ENCODE measurements at places on chromosomes 6 and 20.
A peak's percentile ranks its signal among the peaks of the same experiment; 100 is the strongest.

DNA sequence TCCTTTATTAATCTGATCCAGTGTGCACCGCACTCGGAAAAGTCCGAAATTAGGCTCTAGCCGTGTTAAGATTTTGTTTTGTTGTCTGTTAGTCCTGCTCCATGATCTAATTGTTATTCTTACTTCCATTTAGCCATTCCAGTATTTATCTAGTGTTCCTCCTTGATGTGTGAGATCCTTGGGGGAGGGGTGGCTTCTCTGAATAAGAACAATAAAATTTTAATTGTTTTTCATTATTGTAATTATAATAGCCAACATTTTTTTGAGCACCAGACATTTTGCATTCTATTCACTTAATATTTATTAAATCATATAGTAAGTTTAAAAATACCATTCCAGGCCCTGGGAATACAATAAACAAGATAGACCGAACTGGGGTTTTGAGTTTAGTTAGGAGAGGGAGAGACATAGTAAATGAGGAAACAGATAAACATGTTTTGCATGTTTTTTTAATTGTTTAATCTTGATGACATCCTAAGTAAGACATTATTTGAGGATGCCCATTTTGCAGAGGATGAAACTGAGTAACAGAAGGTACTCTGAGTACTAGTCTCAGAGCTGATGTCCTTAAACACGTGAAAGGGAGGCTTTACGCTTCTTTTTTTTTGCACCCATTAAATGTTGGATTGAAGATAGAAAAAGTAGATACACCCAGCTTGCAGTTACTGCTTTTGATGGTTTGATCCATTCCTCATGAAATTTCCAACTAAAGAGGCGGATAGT is 1.2 kb downstream of the CBFA2T2 start:
- DNase-seq = no peak

GRCh38 chr20:62167474-62167873 is 15.4 kb upstream of the MTG2 start:
- no peak for DNase-seq

- peak; percentile 67 for DNase-seq
These were observed 58.9 kb downstream of the ZNF831 start for GRCh38 chr20:59222253-59223181.

DNA sequence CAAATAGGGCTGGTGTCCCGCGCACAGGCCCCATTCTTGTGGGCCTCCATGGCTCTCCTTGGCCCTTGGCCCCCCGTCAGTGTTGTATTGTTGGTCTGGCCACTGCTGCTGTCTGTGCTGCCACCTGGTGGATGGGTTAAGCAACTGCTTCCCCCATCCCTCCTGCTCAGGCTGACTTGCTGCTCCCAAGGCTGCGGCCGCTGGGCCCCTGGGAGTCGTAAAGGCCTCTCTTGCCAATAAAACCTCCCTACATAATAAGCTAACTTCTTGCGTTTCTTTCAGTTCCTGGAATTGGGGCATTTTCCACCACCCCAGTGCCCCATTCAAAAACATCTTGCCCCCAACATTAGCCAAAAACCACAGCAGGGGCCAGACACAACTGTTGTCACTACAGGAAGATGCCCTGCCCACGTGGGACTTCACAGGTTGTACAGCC is 27.1 kb downstream of the CD83 start:
- peak; percentile 38 for DNase-seq

- no peak for DNase-seq
These were observed 66.2 kb downstream of the ROS1 start for GRCh38 chr6:117359581-117359980.

DNA sequence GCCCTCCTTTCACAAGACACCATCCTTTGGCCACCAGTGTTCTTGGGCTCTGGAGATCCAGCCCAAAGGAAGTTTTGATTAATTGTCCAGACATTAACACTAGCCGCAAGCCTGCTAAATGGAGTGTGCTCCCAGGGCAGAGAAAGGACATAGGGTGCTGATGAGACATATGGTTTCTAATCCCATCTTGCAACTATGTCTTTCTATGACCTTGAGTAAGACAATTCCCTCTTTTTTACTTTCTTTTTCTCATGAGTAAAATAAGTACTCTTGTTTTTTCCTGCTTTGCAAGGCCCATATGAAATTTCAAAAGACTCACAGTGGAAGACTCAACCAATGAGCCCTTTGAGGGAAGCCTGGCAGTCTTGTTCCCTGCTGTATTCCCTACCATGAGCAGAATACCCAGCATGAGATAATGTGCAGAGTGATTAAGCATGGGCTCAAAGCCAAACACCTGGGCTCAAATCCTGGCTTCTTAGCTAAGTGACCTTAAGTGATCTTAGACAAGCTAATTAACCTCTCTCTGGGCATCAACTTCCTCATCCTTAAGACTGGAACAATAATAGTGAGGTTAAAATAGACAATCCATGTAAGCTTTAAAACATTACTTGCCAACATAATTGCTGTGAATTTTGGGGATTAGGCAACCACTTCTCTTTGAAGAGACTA is at the start of gene WFDC10B:
TSS of gene WFDC10B (minus strand) at position 51 of the 669 bp plus-strand sequence. CDS start 19,027 bp downstream, outside the sequence.
- DNase-seq = no peak

GRCh38 chr6:33856655-33857054 is 52.9 kb upstream of the MLN start:
- DNase-seq = no peak

DNA sequence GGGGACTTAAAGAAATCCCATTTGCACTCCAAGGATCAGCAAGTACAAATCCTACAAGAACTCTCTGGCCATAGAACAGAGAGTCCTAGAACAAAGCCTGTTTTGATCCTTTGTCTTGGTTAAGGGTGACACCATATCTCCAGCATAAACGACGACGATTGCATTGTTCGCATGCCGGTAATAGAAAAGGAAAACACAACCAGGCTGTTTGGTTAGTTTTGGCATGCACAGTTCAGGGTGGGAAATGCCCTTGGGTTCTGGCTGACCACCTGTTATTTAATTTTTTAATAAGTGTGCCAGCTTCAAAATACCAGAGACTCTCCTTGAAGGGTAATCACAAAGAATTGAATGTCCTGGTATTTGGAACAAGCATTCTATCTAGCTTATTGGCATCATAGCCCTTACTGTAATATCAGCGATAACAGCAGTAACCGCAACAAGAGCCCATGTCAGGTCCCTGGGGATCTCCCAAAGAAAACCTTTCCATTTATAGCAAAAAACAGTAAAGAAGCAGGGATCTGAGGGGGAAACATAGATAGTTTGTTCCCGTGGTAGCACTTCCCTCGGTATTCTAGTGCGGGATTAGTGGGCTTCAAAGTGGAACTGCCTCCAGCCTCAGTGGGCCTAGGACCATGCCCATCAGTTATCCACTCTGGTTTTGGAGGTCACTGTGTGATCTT is 77.1 kb downstream of the TMEM170B start:
- DNase-seq = no peak

DNA sequence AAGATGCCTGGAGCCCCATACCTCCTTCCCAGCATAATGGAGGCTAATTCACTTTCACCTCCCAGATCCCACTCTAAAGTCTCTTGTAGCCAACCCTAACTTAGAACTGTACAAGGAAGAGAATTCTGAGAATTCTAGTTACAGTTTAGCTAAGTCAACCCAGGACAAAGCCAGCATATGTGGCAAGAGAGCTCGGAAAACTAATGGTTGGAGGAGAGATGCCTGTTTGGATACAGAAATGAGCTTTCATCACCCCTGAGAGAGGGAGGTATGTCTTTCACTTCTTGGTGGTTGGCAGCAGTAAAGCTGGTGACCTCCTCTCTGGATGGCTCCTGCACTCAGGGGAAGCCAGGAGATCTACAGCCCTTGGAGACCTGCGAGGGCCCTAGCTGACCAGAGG is 252.6 kb upstream of the SUPT3H start:
- DNase-seq = no peak

DNA sequence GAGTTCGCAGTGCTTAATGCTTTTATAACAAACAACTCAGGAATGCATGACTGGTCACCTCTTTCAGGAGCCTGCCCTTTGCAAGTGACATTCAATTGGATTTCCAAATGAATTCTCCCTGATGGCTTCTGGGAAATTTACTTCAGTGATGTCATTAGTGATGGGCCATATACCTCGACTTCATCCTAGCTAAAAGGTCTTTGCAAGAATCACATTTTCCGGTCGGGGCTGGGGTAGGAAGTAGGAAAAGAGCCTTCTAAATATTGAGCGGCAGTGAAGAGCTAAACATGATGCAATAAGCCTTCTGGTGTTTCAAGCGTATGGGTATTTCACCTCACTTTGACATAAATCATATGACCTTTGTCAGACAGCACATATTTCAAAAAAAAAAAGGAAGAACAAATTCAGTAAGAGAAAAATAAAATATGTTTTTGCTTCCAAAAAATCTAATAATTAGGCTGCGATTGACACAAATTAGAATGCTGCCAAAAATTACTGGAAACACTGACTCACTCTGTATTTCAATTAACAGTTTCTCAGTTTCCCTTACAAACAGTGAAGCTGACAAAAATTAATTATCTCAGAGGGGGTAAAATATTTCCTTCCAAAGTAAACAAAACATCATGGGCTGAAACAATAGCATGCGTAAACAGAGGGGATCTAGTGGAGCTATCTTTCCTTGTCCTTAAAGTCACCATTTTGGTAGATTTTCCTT is 39.8 kb downstream of the ADTRP start:
- DNase-seq = no peak

GRCh38 chr20:10312111-10312510 is 93.5 kb downstream of the SNAP25 start:
- DNase-seq = no peak

- no peak for DNase-seq
These were observed 23.0 kb downstream of the POFUT1 start for GRCh38 chr20:32230707-32231106.

- DNase-seq = no peak
These were observed 21.7 kb downstream of the THBS2 start for GRCh38 chr6:169231790-169232506.

DNA sequence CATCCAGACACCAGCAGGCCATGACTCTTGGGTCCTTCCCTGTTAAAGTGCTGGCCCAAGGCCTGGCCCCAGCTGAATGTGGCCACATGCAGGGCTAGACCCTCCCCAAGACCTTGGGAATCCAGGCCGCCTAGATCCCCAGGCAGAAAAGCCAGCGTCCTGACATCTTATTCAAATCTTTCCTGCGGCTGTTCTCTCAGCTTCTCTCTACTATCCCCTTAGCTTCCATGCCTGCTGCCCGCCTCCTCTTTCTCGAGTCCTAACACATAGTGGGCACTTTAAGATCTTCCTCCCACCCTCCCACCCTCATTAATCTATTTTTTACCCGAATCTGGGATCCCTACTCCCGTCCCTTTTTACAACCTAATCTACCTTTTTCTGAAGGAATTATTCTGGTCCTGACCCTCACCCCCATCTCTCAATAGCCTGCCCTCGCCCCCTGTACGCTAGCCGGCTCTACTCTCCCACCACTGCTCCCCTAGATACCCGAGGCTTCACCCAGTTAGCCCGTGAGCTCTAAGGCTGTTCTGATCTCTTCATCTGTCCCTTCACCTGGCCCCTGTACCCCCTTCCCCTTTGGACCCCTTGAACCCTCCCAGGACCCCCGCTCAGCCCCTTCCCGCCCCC is at the start of gene CCHCR1:
TSS of gene CCHCR1 (minus strand) at position 290 of the 627 bp plus-strand sequence. CDS start at position 88, 202 bp downstream.
- DNase-seq = peak; percentile 9

DNA sequence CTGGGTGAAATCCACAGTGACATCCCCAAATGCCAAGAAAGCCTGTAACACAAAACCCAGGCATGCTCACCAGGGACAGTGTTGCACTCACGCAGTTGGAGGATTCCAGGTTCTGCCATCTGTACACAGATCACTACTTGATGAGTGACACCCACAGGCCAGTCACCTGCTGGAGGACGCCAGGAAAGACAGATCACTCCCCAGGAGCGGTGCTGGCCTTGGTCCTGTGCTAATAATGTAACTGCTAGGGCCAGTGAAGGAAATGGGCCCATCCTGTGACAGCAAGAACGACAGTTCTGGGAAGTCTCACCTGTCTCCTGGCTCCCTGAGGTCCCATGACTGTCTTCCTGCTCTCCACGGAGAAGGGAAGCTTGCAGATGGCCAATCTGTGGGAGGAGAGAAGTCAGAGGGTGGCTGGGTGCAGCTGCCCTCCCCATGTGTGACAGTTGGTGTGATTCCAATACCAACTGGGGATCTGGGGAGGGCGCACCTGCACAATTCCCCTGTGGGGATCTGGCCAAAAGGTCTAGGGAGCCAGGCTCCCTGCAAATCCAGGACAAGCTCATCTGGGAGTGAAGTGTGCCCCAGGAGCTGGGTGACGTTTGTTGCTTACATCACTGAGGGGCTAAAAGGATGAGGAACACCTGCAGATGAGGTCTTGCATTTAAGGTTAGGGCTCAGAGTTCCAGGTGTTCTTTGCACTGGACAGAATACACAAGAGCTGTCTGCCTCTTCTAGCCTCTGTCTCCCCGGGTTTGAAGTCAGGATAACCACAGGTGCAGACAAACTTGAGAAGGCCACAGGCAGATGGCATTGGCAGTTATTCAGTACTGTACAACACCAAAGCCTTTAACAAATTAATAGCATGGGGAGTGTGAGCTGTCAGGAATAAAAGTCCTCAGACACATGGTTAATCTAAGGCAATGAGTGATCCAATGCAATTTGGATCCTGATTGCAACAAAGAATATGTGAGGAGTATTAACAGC is 10.3 kb downstream of the ZNF337 start:
- no peak for DNase-seq

GRCh38 chr6:147001621-147002020 is 202.6 kb upstream of the STXBP5 start:
- no peak for DNase-seq

GRCh38 chr6:82396964-82397751 is 33.5 kb downstream of the TPBG start:
- no peak for DNase-seq

GRCh38 chr6:78605909-78606446 is 261.4 kb upstream of the IRAK1BP1 start:
- no peak for DNase-seq

DNA sequence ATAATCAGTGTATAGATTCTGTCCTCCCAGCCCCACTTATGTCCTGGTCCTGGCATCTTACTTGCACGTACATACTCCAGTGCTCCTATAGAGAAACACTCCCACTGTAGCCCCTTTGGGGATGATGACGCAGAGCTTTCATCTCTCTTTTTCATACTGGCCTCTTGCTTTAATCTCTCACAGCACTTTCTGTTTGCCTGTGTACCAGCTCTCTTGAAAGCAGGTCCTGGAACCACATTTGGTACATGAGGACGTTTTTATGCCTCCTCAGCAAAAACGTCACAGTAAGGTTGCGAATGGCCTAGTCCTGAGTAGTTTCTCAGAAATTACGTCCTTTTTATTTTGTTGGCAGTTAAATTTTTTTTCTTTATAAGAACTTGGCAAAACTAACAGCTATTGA is 10.8 kb downstream of the L3MBTL3 start:
- DNase-seq = no peak

Data from midbrain (tissue), 1 donor.